Spinal cord (tissue), 10 donors: ENCODE measurements at places on chromosomes 5 and 9.

GRCh38 chr5:120599576-120599975 lies 135.5 kb downstream of the PRR16 start:
- no peak for DNase-seq

DNA sequence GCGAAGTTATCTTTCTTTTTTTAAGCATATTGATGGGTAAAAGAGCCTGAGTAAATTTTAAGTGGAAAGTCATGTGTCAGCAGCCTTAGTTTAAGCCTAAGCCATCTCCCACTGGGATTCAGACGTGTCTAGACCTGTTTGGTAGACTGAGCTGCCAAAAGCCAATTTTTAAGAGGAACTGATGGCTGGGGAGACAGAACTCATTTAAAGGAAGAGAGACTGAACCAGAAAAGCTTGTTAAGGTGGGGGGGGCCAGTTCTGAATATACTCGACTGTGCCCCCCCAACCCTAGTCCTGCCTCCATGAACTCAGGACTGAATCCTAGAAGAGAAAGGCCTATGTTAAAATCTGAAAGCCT lies 58.3 kb upstream of the PLPP1 start:
- no peak for DNase-seq

DNA sequence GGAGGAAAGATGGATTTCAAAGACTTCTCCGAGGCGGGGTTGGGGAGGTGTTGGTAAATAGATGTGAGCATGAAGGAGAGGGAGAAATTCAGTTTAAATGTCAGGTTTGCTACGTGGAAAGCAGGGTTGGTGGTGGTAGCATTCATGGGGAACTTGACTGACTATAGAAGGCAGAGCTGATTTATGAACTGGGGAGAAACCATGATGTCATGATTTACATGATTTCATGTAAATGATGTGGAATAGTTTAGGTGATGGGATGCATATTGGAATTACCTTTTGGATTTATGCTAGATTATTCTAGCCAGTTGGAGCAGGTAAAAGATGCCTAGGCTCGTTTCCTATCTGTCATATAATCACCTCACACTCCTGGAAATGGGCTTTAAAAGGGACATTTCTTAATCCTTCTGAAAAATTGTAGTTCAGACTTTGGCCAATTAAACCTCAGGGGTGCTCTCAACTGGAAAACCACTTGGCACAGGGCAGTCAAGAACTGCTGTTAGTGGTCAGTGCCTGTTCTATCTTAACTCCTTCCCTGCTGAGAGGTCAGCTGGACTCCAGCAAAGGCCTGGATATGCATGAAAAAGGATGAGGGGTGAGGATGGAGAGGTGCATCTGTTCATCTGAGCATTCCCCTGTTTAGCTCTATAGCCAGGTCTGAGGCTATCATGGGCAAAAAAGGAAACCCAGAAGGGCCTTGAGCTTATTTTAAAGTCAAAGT lies 50.1 kb upstream of the BASP1 start:
- no peak for DNase-seq

DNA sequence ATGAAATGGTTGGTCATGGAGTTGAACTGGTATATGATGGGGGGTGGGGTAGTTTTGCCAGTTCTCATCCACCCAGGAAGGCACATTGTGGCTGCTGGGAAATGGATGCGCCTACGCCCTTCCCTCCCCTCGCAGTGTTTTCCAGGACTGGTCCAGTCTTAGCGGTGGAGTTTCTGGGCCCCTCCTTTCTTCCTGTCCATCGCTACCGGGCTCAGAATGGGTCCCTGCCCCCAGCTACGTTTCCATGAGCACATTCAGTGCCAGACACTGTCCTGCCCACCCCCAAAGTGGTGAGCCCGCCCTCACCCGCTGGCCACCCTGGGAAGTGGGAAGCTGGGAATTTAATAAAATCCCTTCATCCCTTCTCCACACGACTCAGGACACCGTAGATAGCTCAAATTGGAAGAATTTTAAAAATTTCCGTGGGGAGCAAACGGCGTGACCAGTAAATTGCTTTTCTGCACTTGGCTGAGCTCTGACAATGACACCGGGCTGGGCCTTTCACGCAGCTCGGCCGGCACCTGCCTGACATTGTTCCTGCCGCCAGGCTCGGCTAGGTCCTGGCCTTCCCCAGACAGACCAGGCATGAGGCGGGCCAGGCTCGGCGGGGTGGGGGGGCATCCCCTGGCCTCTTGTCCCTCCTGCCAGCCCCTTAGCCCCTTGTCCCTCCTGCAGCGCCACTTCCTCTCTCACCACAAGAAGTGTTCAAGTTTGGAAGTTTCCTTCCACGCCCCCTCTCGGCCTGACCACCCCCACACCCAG lies 3.6 kb downstream of the FGF18 start:
- no peak for DNase-seq

GRCh38 chr9:22054529-22054928 lies 45.4 kb upstream of the CDKN2B start:
- no peak for DNase-seq

GRCh38 chr5:138569782-138570181 lies 5.4 kb downstream of the HSPA9 start:
- DNase-seq, result no peak

DNA sequence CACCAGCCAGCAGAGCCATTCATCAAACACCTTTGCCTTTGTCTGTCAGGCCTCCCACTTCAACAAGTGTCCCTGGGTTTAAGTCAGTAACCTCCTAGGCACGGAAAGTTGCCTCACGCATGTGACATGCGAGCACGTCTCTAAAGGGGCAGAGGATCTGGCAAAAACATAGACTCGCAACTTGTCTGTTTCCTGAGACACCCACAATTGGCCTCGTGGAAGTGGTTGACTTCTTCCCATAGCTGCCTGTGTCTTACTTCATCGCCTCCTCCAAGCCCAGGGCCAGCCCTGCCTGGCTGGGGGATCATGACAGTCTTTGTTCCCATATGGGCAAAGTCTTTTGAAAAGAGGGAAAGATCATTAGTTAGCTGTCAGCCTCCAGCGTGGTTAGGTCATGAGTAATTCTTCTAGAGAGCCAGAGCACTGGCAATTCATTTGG lies 35.5 kb upstream of the GLRX start:
- no peak for DNase-seq

GRCh38 chr5:124643336-124643735 lies 103.1 kb downstream of the ZNF608 start:
- DNase-seq, result no peak

GRCh38 chr9:89527084-89527483 lies 29.2 kb upstream of the SEMA4D start:
- DNase-seq, result no peak

- no peak for DNase-seq
Measured at GRCh38 chr9:72817413-72817812, 135.4 kb downstream of the ALDH1A1 start.

DNA sequence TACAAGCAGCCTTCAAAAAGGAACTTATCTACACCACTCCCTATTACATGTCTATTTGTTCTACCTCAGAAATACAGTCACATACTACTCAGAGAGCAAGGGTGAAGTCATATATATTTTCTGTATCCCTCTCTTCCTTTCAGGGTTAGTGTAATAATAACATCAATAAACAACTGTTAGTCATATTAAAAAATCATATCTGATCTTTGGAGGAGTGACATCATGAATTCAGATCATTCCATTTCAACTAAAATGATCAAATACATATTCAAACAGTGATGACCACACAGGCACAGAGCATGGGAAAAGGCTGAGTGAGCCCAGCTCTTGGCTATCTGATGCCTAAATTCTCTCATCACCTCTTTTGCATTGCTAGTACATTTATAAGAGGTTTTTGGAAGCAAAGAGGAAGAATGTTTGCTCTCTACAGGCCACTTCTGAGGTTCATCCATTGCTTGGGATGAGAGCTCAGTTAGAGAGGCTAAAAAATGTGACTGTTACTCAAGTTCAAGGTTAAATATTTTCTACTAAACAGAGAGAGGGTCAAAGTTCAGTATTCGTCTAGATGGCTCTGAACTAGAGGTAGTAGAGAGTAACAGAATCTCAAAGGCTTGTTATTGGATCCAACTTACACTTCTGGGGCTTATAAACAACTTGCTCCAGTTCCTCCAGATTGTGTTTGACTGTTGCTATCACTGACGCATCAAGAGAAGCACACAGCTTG lies 39.0 kb downstream of the RIGI start:
- peak; percentile 38 for DNase-seq

DNA sequence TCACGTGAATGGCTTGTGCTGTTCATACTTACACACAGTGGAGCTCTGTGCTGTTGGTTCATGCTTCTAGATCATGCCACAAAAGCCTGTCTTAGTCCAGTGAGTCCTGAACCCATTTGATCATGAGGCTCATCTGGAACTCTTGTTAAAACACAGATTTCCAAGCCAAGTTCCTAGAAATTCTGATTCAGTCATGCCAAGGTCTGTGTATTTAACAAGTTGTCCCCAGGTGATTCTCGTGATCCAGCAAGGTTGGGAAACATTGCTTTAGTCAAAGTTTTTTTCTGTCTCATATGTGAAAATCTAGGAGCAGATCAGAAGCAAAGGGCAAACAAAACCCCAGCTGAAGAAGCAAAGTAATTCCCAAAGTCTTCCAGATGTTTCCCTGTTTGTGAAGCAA lies 112.5 kb upstream of the GAS1 start:
- DNase-seq, result no peak

GRCh38 chr5:150589862-150590601 lies 50.4 kb upstream of the SYNPO start:
- DNase-seq, result no peak
